ENCODE measurements at places on chromosomes 4 and X.

- H3K4me3 ChIP-seq, result no peak overlapping the region
- H3K27me3 ChIP-seq, result no peaks in the 10 kb centered on the region
- no peaks in the 10 kb centered on the region for H3K36me3 ChIP-seq
- DNase-seq, result no peak
- no peaks in the 10 kb centered on the region for H3K4me1 ChIP-seq
Observed at GRCh38 chrX:118189628-118190027, 73.0 kb upstream of the KLHL13 start.

- no peaks in the 10 kb centered on the region for H3K27me3 ChIP-seq
- no peak overlapping the region for H3K4me3 ChIP-seq
- no peak for DNase-seq
- peaks cover 3% of the 10 kb centered on the region for H3K4me1 ChIP-seq
- no peaks in the 10 kb centered on the region for H3K36me3 ChIP-seq
- H3K27ac ChIP-seq, result no peak overlapping the region
Observed at GRCh38 chrX:1231850-1232465, 19.5 kb upstream of the CRLF2 start.

GRCh38 chr4:3582091-3582475 is 49.9 kb upstream of the LRPAP1 start:
- no peak overlapping the region for H3K4me3 ChIP-seq
- no peak overlapping the region for H3K27ac ChIP-seq
- no peaks in the 10 kb centered on the region for H3K36me3 ChIP-seq
- DNase-seq, result no peak
- no peaks in the 10 kb centered on the region for H3K4me1 ChIP-seq

- no peaks in the 10 kb centered on the region for H3K36me3 ChIP-seq
- H3K27ac ChIP-seq, result no peak overlapping the region
- DNase-seq, result no peak
- no peak overlapping the region for H3K4me3 ChIP-seq
- H3K27me3 ChIP-seq, result no peaks in the 10 kb centered on the region
Observed at GRCh38 chr4:155403886-155404285, 27.1 kb upstream of the MAP9 start.

DNA sequence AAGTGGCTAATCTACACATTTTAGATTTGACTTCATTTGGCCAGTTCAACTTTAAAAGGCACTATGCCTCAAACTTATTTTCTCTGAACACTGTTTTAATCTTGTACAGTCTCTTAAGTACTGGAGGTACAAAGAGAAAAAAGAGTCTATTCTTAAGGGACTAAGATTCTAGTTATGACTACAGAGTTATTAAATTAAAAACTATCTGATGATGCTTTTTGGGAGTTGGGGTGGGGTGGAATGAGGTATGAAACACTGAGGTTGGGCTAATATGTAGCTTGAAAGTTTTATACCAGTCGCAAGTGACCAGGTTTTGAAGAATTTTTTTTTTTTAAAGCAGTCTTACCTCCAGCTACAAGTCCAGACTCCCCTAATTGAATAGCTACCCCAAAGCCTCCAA is 17.7 kb upstream of the GPR34 start:
- no peak overlapping the region for H3K4me3 ChIP-seq
- no peaks in the 10 kb centered on the region for H3K27me3 ChIP-seq
- no peak overlapping the region for H3K27ac ChIP-seq
- DNase-seq, result no peak
- peaks cover 3% of the 10 kb centered on the region for H3K4me1 ChIP-seq

GRCh38 chr4:180164799-180165198 is 2078.4 kb upstream of the TENM3 start:
- no peak overlapping the region for H3K4me3 ChIP-seq
- no peaks in the 10 kb centered on the region for H3K27me3 ChIP-seq
- DNase-seq, result no peak
- no peaks in the 10 kb centered on the region for H3K4me1 ChIP-seq

- no peak for DNase-seq
- H3K27ac ChIP-seq, result no peak overlapping the region
- H3K27me3 ChIP-seq, result no peaks in the 10 kb centered on the region
- no peaks in the 10 kb centered on the region for H3K4me1 ChIP-seq
- H3K36me3 ChIP-seq, result peaks cover 19% of the 10 kb centered on the region
Observed at GRCh38 chr4:112377171-112377570, 80.0 kb downstream of the ALPK1 start.

DNA sequence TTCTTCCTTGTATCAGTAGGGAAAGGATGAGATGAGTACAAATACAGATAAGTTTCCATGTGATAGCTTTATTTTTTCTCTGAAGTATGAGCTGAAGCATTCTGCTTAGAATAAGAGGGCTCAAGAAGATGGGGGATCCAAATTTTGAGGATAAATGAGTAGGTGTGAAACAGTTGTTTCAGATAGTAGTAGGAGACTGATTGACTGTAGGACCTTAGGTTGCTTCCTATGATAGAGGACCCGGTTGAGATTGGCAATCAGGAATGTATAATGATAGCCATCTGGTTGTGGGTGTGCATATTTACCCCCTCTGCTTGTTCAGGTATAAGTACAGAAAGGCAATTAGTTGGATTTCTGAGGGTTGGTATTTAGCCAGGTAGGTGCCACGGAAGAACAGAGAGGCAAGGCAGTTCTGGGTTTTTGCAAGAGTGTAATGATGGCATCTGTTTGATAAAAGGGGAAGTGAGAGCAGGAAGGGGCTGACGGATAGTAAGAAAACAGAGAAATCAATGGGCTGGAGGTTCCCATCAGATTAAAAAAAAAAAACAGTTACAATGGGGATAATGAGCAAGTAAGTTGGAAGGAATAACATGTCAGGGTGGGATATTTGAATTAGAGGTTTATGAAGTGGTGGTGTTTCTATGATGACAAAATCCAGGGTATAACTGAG is 13.7 kb downstream of the OCRL start:
- no peaks in the 10 kb centered on the region for H3K36me3 ChIP-seq
- no peaks in the 10 kb centered on the region for H3K27me3 ChIP-seq
- DNase-seq, result no peak
- no peak overlapping the region for H3K4me3 ChIP-seq

- H3K27ac ChIP-seq, result no peak overlapping the region
- no peaks in the 10 kb centered on the region for H3K36me3 ChIP-seq
- DNase-seq, result no peak
- H3K4me3 ChIP-seq, result no peak overlapping the region
Observed at GRCh38 chr4:136392576-136392975, 1139.7 kb downstream of the PCDH18 start.

DNA sequence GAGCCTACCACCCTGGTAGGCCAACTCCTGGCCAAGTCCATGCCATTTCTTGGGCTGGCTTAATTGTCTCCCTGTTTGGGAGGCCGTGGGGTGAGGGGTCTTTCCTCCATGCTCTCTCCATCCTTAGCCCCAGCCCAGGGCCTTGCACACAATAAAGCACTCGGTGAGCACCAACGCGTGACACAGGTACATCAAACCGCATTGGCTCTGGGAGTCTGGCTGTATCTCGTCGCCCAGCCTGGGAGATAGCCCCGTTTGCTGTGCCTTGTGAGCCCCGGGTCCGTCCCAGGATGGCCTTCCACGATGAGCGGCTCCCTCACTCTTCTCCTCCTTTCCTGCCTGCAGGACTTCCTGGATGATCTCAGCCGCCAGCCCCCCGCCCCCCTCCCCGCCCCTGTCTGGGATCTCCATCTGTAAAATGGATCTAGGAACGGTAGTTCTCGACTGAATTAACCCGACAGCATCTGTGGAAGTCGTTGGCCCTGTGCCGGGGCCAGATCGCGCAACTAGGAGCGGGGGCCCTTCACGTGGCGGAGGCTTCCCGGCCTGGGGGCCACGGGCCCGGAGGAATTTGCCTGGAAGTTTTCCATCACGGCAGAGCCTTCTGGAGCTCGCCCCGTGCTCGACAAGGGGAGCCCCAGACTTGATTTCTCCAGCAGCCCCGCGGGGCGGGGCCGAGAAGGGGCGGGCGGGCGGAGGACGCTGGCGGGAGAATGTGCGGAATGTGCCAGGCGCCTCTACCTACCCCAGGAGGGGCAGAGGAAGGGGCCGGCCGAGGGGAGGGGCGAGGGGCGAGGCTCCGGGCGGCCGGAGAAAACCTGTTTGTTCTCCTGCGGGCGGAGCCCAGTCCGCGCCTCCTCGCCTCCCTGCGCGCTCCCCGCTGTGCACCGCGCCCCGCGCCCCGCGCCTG is at the start of gene ZNF185:
Gene ZNF185, plus strand, starts transcription at position 846 of the 910 bp plus-strand sequence. CDS start 16,423 bp downstream, outside the sequence.
- H3K36me3 ChIP-seq, result no peaks in the 10 kb centered on the region
- no peaks in the 10 kb centered on the region for H3K4me1 ChIP-seq
- H3K27me3 ChIP-seq, result no peaks in the 10 kb centered on the region

DNA sequence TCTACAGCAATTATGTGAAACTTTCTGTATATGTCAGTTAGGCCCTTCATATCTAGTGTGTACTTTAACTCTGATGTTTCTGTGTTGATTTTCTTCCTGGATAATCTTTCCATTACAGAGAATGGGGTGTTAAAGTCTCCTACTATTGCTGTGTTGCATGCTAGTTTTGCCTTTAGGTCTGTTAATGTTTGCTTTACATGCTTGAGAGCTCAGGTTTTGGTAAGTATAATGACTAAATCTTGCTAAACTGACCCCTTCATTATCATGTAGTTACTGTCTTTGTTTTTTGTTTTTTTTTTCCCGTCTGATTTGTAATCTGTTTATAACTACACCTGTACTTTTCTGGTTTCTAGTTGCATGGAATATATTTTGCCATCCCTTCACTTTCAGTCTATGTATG is 63.6 kb upstream of the UGT2B15 start:
- no peaks in the 10 kb centered on the region for H3K27me3 ChIP-seq
- H3K36me3 ChIP-seq, result no peaks in the 10 kb centered on the region
- no peak overlapping the region for H3K4me3 ChIP-seq
- H3K27ac ChIP-seq, result no peak overlapping the region
- no peak for DNase-seq

DNA sequence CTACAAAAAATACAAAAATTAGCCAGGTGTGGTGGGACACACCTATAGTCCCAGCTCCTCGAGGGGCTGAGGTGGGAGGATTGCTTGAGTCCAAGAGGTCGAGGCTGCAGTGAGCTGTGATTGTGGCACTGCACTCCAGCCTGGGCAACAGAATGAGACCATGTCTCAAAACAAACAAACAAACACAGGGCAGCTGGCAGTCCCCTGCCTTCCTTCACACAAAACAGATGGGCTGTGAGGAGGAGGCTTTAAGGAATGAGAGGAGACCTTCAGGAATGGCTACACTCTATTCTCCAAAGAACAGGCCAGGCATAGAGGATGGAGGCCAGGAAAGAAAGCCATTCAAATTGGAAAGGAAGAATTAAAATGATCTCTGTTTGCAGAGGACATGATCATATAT is 65.6 kb upstream of the MAML3 start:
- H3K4me3 ChIP-seq, result no peak overlapping the region
- no peaks in the 10 kb centered on the region for H3K36me3 ChIP-seq
- no peaks in the 10 kb centered on the region for H3K27me3 ChIP-seq
- DNase-seq, result no peak
- no peaks in the 10 kb centered on the region for H3K4me1 ChIP-seq

DNA sequence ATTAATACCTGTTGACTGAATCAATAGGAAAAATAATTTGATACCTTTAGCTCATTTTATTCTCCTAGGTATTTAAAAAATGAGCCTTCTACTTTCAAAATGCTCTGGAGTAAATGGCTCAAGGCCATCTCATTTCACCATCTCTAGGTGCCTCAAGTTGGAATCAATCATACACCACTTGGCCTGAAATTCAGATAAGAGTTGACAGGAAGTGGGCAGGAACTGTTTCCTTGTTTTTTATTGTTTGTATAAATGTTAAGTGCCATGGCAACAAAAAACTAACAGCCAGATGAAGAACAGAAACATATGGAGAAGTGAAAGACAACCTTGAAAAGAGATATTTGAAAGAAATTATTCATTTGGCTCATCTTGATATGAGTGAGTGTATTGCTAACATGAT is 12.4 kb downstream of the LIMCH1 start:
- H3K4me3 ChIP-seq, result no peak overlapping the region
- no peaks in the 10 kb centered on the region for H3K36me3 ChIP-seq
- no peak for DNase-seq
- no peaks in the 10 kb centered on the region for H3K4me1 ChIP-seq

DNA sequence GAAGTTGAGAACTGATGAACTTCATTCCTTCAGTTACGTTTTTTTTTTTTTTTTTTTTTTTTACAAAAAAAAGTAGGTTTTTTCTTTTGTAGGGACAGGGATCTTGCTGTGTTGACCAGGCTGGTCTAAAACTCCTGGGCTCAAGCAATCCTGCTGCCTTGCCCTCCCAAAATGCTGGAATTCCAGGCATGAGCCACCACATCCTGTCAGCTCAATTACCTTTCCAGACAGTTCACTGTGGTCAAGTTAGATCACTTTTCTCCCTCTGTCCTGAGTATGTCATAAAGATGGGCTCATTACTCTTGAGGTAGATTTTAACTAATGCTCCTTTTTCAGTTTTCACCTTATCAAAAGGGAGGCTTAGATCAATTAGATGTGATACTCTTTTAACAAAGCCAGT is 10.8 kb upstream of the NR3C2 start:
- no peaks in the 10 kb centered on the region for H3K4me1 ChIP-seq
- H3K27ac ChIP-seq, result no peak overlapping the region
- no peak overlapping the region for H3K4me3 ChIP-seq
- no peaks in the 10 kb centered on the region for H3K27me3 ChIP-seq
- no peaks in the 10 kb centered on the region for H3K36me3 ChIP-seq

GRCh38 chrX:63889001-63889400 is 104.0 kb upstream of the ARHGEF9 start:
- no peak overlapping the region for H3K4me3 ChIP-seq
- H3K36me3 ChIP-seq, result no peaks in the 10 kb centered on the region
- H3K27me3 ChIP-seq, result no peaks in the 10 kb centered on the region
- H3K27ac ChIP-seq, result no peak overlapping the region
- DNase-seq, result no peak

DNA sequence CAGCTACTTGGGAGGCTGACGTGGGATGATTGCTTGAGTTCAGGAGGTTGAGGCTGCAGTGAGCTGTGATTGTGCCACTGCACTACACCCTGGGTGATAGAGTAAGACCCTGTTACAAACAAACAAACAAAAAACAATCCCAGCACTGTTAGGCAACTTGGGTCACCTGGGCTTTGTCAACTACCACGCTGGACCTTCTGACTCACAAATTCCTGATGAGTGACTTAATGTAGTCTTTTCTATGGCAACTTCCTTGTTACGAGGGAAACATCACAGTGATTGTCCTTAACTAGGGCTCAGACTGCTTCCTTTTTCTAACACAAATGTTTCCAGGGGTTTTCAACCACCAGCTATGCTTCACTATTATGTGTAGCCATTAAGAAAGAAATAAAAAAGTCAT is 128.8 kb upstream of the GPC4 start:
- H3K4me1 ChIP-seq, result no peaks in the 10 kb centered on the region
- H3K27me3 ChIP-seq, result no peaks in the 10 kb centered on the region
- H3K27ac ChIP-seq, result no peak overlapping the region

DNA sequence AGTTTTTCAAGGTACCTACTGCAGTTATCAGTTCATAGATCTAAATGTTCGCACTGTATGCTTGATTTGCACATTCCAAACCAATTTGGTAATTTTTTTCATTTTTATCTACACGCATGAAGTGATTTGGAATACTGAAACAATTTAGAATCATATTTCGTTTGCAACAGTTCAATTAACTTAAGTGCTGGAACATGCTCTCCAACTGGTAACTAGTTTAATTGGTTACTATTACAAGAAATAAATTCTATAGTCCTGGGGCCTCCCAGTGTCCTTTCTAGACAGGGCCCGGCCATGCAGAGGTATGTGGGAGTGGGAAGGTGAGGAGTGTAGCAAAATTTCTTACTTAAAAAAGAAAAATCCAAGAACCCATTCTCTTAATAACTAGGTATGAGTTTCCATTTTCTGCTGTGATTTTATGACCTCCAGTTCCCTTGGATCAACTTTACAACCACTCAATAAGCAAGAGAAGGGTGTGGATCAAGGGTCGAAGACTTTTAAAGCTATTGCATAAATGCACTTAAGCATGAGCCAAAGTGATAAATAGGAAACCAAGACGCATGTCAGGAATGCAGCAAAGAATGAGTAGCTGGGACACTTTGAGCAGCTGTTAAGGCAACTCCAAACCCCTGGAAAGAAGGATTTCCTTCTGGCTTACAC is 106.9 kb downstream of the PPARGC1A start:
- H3K36me3 ChIP-seq, result no peaks in the 10 kb centered on the region
- no peak for DNase-seq
- H3K4me1 ChIP-seq, result no peaks in the 10 kb centered on the region
- H3K27ac ChIP-seq, result no peak overlapping the region
